ENCODE measurements at places on chromosomes 5 and 9. TPM values are rescaled to one million over a fixed set of nuclear protein-coding genes. Genes with fewer than 3 reads are reported as not detected.

SLC30A5 gene
- 32.4 TPM for total RNA-seq

FAF2 gene
- 24.0 TPM for total RNA-seq

FOXD4L4 gene
- total RNA-seq: under 0.01 TPM

TIGD6 gene
- 6.3 TPM for total RNA-seq

MEIKIN gene
- total RNA-seq: 0.52 TPM

Measured in skeletal muscle tissue (tissue), 5 donors.